ENCODE measurements at places on chromosomes 11 and 22.

DNA sequence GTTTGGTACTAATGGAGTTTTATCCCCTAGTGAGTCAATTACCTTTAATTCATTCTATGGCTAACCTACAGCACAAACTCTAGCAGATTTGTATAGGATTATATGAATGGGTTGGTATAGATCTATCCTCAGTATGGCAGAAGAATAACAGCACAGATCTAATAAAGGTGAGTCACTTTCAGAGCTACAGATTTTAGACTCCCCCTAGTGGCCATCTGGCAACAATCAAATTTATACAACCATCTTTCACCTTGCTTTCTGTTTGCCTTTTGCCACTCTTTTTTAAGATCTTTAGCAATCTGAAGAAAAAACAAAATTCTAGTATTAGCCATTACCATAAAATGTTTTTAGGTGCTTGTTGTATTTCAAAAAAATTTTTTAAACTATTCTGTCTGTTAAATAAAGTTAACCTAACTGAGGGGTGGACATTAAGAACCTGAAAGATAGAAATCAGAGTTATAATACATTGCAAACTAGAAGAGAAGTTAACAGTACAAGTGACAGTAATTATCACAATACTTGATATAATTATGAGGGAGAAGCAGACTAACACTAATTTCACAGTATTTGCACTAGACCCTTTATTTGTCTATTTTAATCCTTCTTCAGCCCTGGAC lies 25.8 kb downstream of the DDIAS start:
- DNase-seq: no peak

DNA sequence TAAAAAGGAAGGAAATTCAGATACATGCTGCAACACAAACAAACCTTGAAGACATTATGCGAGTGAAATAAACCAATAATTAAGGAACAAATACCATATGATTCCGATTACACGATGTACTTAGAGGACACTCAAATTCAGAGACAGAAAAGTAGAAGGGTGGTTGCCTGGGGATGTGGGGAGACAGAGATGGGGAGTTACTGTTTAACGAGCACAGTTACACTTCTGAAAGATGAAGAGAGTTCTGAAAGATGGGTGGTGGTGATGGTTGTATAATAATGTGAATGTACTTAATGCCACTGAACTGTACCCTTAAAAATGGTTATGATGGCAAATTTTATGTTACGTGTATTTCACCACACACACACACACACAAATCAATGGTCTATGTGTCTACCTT lies 14.7 kb downstream of the ZBTB44 start:
- no peak for DNase-seq

- no peak for DNase-seq
Observed at GRCh38 chr11:75481922-75482606, 43.7 kb downstream of the GDPD5 start.

DNA sequence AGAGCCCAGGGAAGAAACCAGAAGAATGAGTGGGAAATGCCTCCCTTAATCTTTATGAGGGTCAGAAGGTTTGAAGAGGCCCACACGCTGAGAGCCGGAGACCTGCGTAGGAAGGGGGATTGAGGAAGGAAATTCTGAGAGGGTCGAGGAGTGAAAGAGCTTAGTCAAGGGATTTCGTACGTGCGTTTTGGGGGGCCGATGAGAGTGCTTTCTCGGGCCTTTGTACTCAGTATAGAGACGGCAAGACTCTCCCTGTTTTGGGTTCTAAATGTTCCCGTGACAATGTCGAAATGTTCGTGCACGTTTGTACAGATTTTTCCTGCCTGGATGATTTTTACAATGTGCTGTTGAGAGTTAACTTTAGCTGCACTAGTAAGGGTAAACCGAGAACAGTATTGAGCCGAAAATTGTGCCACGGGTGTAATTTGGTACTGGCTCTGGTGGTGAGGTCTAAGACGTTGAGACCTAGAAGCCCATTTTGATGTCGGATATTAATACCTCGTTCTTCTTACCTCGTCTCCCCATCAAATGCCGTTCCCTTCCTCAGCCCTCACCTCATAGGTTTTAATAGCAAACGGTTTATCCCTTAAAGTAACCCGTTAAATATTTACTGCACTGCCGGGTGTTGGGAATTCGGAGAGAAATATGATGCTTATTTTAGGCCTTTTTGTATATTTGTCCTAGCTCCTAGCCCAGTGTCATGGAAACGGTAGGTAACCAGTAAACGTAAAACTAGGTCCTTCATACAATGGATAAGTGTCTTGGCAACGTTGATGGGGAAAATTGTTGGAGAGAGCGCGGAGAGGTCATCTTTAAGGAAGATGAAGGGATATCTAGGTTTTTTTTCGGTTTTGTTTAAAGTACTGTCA lies 734 bp downstream of the C11orf58 start:
- DNase-seq: no peak

- peak; percentile 37 for DNase-seq
Observed at GRCh38 chr11:43830928-43831440, 49.6 kb upstream of the ALKBH3 start.

GRCh38 chr11:86101493-86101892 lies 32.6 kb upstream of the PICALM start:
- DNase-seq: no peak

GRCh38 chr22:26474682-26475081 lies 8.9 kb downstream of the HPS4 start:
- no peak for DNase-seq

DNA sequence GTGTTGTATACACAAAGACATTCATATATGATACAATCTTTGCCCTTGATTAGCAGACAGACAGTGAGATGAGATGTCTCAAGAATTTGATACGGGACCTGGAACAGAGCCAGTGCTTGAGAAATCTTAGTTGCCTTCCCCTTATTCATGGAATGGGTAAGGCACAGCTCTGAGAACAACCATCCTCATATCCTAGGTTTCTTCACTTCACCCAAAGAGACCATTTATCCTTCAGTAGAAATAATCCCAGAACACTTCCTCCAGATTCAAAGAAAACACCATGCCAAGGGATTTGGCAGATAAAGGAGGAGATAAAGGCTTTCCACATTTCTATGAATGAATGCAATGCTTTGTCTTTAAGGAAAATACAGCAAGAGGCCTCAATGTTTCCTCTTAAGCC lies 8.8 kb upstream of the IZUMO1R start:
- DNase-seq: no peak

GRCh38 chr11:118813551-118813950 lies 22.6 kb upstream of the DDX6 start:
- no peak for DNase-seq

DNA sequence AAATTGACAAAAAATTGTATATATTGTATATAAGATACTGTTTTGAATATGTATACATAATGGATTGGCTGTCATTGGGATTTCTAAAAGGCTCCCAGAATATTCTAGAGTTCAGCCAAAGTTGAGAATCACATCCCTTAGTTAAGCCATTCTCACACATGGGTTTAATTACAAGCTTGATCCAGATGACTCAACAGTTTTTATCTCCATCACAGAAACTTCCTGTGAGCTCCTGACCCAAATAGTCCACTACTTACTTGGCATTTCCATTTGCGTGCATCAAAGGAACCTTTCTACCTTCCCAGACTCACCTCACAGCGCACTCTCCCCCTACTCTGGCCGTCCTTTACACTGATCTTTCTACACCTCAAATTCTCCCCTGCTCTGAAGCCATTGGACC lies 184.8 kb upstream of the ARHGAP20 start:
- no peak for DNase-seq

- DNase-seq: no peak
Observed at GRCh38 chr22:27788500-27789288, 12.9 kb downstream of the MN1 start.

GRCh38 chr22:39851606-39852315 lies 41.8 kb downstream of the ENTHD1 start:
- no peak for DNase-seq

DNA sequence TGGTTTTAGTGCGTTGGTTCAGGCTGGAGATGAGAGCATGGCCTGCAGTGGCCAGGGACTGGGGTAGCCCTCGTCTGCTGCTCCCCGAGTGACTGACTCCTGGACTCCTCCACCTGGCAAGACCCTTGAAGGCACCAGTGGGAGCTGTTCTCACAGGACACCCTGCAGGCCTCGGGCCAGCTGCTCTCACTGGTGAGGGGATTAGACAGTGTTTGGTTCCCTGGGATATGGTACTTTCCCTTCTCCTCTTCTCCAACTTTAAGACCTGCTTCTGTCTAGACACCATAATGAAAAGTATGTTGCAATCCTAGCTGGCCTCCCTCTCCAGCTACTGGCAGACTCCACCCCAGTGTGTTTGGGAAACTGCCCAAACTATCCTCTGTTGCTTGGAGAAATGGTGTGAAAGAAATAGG lies 168.8 kb upstream of the CADM1 start:
- no peak for DNase-seq

GRCh38 chr22:46465345-46465720 lies 72.1 kb downstream of the CELSR1 start:
- no peak for DNase-seq

- no peak for DNase-seq
Observed at GRCh38 chr11:69620683-69621290, 20.2 kb upstream of the CCND1 start.

GRCh38 chr11:30462421-30462820 lies 123.7 kb downstream of the MPPED2 start:
- DNase-seq: no peak

- no peak for DNase-seq
Observed at GRCh38 chr11:102081313-102081712, 28.9 kb upstream of the YAP1 start.

- DNase-seq: no peak
Observed at GRCh38 chr22:27668828-27669797, 132.4 kb downstream of the MN1 start.

- no peak for DNase-seq
Observed at GRCh38 chr11:4962816-4963215, 7.3 kb upstream of the OR51A2 start.

- no peak for DNase-seq
Observed at GRCh38 chr11:78789375-78789774, 214.7 kb upstream of the NARS2 start.

DNA sequence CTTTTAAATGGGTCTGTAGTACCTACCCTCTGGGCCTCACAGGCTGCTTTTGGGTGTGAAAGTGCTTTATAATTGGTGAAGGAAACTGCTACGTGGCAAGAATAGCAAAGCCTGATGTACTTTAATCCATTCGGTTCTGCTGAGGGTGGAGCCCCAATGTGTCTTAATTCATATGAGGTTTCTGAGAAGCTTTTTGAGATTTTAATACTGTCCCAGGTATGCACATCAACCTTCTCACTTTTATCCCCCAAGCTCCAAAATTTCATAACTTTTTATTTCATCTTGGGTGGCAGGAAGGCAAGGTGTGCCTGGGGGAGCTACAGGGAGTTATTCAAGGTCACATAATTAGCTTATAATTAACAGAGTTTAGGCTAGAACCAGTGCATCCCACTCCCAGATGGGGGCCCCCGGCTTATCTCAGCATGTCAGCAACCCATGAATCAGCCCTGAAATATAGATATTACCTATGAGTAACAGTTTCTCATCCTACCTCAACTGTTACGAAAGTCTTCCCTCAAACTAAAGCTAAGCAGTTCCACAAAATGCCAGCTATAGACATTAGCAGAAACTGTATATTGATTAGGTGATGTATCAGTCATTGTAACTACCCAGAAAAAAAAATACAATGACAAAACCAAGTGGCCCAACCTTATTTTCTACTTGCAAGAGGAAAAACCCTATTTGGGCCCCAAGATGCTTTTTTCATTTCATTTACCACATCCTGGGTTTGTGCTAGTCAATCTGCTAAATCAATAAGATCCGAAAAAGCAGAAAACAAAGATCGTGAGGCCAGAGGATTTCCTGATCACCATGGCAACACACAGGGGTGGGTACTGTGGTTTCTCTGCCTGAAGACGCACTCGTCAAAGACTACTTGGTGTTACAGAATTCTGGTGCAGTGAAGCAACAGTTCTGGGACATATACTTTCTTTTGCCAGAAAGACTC lies 26.7 kb downstream of the CD44 start:
- DNase-seq: peak; percentile 59

Measured in stimulated activated CD4-positive, alpha-beta T cell treated with anti-CD3 and anti-CD28 coated beads, Interleukin-12 subunit alpha, Interleukin-12 subunit beta, amount 100 ng/mL, for 4 hours (primary cell).